ENCODE measurements at places on chromosomes 1 and 21.
A peak's percentile ranks its signal among the peaks of the same experiment; 100 is the strongest.

GRCh38 chr1:36108314-36108713 is 16.7 kb downstream of the COL8A2 start:
- no peak for DNase-seq

DNA sequence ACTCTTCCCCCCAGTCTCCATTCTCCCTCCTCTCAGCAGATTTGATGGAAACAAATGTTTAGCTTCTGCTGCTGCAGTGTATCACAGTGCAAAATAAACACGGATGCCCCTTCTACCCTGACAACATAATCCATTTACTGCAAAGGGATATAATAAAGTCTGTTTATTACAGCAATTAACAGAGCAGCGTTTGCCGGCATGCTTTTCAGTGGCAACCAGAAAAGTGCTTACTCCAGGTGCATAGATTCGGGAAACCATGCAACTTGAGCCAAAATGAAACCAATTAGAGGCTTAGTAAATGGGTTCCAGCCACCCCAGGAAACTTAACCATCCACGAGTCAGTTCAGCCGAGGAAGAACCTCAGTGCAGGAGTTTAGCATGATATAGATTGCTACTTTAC is 12.9 kb upstream of the LEMD1 start:
- DNase-seq: no peak

DNA sequence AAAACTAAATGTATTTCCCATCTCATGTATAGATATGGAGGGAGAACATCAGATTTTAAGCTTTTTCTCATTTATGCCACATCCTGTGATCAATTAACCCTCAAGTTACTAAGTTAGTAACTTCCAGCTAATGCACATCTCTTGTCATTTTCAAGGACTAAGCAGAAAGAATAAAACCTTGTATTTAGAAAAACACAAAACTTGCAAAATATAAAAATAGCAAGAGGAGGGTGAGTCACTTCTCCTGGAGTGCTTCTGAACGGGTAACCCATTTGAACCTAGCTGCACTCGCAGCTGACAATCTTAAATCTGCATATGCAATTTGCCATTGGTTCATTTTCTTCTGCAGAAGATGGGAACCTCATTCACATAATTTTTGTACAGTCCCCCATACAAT is 500.5 kb downstream of the SETD4 start:
- no peak for DNase-seq

DNA sequence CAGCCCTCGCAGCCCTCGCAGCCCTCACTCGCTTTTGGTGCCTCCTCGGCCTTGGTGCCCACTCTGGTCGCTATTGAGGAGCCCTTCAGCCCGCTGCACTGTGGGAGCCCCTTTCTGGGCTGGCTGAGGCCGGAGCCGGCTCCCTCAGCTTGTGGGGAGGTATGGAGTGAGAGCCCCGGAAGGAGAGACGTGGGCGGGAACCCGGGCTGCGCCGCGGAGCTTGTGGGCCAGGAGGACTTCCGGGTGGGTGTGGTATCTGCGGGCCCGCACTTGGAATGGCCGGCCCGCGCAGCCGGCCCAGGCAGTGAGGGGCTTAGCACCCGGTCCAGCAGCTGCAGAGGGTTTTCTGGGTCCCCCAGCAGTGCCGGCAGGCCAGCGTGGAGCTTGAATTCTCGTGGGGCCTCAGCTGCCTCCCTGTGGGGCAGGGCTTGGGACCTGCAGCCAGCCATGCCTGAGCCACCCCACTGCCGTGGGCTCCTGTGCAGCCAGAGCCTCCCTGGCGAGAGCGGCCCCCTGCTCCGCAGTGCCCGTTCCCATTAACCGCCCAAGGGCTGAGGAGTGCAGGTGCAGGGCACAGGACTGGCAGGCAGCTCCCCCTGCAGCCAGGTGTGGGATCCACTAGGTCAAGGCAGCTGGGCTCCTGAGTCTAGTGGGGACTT is 9.9 kb upstream of the CFHR2 start:
- DNase-seq: no peak

GRCh38 chr1:84020151-84020550 is 21.2 kb upstream of the TTLL7 start:
- no peak for DNase-seq

DNA sequence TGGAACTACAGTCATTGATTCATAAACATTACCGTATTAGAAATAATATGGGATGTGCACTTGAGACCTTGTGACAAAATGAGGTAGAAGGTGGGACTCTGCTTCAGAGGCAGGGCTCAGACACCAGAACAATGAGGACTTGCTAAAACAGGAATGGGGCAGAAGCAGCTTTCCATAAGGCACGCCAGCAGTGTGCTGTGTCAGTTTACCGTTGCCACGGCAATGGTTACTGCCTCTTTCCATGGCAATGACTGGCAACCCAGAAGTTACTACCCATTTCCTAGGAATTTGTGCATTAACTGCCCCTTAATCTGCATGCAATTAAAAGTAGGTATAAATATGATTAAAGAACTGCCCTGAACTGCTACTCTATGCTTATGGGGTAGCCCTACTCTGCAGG is 169.0 kb downstream of the CHRM3 start:
- no peak for DNase-seq

DNA sequence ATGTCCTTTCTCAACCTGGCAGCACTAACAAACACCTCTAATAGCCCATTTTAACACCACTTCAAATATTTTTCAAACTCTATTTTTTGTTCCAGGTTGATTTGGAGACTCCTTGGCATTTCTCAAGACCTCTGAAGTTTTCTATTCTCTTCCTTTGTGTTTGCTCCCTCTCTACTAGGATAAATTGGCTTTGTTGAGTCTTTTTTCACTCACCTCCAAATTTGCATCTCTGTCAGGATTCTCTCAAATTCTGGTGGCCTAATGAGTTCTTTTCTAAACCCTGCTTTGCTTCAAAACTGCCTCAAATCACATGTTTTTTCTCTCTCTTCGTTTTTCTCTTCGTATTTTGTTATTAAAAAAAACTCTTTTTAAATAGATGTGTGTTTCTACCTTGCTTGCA is 582.2 kb upstream of the ADGRL4 start:
- no peak for DNase-seq

DNA sequence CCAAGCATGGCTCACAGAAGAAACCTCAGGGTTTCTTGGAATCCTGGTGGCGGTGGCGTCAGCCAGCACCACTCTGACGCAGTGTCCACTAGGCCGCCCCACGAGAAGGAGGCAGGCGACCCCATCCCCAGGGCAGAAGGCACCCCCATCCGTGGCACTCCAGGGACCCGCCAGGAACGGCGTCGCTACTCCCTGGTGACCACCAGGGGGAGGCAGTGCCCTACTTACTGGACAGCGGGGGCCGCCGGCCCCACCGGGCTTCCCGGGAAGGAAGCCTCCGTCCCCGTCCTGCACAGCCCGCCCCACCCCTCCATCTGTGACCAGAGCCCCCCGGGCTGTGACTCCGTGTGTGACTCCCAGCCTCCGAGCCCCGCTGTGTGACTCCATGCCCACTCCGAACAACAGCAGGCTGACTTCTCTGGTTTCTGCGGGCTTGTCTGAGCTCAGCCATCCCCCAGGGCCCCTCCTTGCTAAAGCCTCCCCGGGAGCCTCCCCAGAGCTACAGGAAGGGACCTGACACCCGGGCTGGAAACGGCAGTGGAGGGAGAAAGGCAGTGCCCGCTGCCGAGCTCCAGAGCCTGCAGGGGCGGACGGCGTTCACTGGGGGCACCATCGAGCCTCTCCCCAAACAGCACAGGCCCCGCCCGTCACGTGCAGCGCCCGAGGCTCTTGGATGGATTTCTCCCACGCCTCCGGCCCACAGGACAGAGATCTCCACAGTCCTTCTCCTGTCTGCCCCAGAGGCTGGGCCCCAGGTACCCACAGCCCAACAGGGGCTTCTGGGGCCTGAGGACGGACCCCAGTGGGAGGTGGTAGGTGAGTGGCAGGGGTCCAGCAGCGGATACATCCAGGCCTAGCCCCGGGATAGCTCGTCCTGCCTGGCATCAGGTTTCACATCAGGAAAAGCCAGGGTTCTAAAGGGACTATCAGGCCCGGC is 21.1 kb downstream of the KIF17 start:
- DNase-seq: peak; percentile 69

DNA sequence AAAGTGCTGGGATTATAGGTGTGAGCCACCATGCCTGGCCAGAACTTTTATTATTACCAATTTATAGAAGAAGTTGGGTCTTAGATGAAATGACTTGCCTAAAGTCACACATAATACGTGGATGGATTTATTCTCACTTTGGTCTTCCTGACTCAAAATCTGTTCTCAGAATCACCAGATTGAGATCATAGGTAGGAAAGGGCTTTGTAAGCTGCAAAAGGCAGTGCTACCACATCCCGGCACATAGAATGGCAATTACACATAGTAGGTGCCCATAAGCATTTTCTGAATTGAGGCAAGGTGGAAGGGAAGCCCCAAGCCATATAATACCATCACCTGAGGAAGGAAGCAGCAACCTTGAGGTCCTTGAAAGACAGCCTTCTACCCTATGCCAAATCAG is 8.2 kb upstream of the CAPZB start:
- no peak for DNase-seq
